ENCODE measurements at places on chromosomes 6 and 20.

DNA sequence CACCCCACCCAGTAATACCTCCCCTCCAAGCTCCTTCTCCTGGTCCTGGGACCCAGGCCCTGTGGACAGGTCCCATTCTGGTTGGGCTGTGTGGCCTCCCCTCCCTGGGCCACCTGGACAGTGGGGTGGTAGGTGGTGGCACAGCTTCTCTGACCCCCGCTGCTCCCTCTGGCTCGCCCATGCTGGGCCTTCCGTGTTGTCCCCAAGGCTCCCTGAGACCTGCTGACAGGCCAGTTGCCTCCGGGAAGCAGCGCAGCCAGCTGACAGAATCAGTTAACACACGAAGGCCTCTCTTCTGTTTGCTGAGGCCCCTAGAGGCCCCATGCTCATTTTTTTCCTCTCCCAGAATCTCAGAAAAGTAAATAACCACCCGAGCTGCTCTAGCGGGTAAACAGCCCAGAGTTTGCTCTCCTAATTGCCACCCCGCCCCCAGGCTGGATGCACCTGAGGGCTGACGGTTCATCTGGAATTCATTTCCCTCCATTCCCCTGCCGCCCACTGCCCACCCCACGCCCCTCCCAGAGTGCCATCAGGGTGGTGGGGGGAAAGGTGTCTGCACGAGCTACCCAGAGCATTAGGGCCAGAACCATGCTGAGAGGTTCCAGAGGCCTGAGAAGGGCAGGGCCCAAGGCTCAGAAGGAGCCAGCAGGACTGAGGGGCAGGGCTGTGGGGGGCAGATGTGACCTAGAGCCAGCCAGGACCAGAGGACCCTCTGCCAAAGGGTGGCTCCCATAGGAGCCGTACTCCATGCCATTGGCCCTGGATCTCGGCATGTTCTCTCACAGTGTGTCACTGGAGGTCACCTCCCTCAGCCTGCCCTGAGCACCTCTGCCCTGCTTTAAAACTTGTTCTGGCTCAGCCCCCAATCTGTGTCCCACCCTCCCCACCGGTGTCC lies 157.5 kb downstream of the GRM4 start:
- no peak for DNase-seq

GRCh38 chr6:11852061-11852651 lies 73.6 kb upstream of the ADTRP start:
- no peak for DNase-seq

GRCh38 chr6:102742028-102742427 lies 1348.5 kb downstream of the GRIK2 start:
- DNase-seq: peak; percentile 18

DNA sequence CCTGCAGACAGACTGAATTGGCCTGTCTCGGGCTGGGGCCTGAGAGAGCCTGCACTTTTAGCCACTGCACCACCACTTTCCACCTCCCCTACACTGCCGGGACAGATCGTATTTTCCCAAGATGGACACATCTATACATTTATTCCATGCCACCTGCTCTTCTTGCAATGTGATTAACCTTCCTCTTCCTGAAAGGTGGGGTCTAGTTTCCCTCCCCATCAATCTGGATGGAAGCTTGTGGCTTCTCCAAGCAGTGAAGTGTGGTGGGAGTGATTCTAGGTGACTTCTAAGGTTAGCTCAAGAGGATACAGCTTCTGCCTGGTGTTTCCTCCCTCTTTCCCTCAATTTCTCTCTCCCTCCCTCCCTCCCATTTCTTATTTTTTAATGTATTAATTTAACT lies 150.3 kb upstream of the PROKR2 start:
- no peak for DNase-seq

DNA sequence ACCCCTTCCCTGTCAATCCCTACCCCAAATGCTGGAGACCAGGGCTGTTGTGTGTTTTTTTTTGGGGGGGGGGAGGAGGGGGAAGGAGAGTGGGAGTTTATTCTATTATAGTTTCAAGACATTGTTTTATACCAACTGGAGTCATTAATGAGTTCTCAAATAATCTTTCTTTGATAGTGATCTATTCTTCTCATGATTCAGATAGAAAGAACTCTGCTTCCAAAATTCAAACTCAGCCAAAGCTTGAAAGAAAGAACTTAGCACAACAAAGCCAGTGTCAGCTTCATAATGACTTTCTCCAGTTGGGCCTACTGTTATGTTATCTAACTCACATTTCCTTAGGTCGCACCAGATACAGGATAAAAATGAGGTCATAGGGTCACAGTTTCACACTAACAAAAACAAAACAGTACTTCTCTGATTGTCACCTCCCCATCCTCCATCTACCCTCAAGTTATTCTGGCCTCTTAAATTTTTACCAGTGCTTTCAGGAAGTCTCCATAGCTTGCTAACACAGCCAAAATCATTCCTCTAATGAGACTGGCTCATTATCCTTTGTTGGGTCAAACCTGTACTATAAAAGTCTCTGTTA lies 19.0 kb upstream of the MAP3K7 start:
- DNase-seq: no peak

DNA sequence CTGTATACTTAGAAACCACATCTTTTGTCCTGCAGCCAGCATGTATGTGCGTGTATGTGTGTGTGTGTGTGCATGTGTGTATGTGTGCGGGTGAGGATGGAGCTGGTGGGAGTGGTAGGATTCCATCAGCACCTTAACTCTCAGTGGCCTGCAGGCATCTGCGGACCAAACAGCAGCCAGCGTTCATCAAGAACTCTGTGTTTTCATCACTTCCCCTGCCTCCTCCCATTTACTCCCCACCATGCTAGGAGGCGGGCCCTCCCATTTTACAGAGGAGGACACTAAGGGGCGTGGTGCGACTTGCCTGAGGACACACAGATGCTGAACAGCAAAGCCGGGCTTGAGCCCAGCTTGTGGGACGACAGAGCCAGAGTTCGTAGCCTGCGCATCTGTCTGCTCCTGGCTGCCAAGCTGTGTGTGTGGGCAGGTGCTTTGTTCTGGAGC lies 8.9 kb downstream of the VSTM2L start:
- no peak for DNase-seq

DNA sequence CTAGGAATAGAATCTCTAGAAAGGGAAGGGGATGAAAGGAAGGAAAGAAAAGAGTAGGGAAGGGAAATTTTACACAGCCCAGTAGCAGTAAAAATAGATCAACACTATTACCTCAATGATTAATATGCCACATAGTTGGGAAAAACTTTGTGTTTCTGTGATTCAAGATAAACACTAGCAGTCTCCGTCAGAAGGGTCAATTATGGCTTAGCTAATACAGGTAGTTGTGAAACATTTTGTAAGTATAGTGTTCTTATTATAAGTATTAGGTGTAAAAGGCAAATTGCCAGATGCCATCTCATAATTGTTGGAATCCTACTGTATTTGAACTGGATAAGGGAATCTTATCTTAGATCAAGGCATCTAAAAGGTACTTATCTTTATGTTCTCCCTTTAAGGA lies 165.7 kb downstream of the MTFR2 start:
- no peak for DNase-seq

GRCh38 chr20:4370851-4371250 lies 350.9 kb upstream of the PRND start:
- no peak for DNase-seq

DNA sequence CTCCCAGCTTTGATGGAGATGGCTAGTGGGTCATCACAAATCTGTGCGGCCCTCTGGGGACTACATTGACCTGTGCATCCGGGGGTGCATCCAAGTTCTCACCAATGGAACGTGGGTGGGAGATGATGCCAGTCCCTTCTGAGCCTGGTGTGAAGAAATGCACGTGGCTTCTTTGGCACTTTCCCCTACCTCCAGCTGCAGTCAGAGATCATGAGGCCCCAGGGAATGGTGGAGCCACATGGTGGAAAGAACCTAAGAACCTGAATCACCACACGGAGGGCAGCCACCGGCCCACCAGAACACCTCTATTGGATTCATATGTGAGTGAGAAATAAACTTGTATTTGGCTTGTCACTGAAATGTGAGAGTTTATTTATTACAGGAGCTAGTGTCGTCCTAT lies 9.9 kb upstream of the CDKN1A start:
- DNase-seq: no peak

- DNase-seq: no peak
Measured at GRCh38 chr6:80689716-80690395, 583.4 kb downstream of the BCKDHB start.

GRCh38 chr6:111228094-111228493 lies 140.8 kb downstream of the SLC16A10 start:
- DNase-seq: no peak

GRCh38 chr20:43191946-43192863 lies 2.5 kb upstream of the PTPRT start:
- no peak for DNase-seq

DNA sequence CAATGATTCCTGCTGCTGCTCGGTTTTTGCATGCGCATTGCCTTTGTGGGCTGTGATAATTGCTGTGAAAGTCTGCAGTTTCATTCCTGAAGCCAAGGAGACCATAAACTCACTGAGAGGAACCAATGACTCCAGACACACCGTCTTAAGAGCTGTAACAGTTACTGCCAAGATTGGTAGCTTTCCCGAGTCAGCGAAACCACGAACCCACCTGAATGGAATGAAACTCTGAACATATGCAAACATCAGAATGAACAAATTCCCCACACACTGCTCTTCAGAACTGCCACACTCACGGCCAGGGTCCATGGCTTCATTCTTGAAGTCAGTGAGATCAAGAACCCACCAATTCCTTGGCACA lies 37.7 kb downstream of the TRIM27 start:
- no peak for DNase-seq

DNA sequence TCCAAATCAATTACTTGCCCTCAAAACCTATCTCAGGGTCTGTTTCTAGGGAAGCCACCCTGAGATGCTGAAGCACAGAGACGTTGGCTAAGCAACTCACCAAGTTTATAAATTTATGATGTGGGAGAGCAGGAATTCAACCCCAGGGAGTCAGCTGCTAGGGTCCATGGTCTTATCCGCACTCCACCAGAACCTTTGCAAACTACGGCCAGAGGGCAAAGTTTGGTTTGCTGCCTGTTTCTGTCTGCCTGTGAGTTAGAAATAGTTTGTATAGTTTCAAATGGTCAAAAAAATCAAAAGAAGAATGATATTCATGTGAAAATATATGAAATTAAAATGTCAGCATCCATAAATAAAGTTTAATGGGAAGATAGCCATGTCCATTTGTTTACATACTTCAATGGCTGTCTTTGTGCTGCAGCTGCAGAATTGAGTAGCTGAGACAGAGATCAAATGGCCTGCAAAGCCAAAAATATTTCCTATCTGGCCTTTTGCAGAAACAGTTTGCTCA lies 83.7 kb upstream of the ZFP64 start:
- DNase-seq: peak; percentile 52

DNA sequence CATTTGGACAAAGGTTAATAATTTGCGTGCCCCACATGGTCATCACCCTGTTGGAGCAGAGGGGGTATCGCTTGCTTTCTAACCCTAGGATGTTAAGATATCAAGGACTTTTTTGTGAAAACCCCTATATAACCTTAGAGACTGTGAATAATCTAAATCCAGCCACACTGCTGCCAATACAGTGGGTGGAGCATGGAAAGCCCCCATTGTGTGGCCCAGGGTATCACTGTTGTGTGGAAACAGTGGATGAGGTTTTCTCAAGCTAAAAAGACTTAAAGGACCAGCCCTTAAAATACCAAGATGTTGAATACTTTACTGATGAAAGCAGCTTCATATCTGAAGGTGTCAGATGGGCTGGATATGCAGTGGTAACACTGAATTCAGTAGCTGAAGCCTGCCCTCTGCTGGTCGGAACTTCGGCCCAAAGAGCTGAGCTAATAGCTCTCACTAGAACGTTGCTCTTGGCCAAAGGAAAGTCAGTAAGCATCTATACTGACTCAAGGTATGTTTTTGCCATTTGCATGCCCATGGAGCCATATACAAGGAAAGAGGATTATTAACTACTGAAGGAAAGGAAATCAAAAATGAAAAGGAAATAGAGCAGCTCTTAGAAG lies 695.2 kb downstream of the PHF3 start:
- peak; percentile 17 for DNase-seq

GRCh38 chr6:167113935-167114910 lies 8.7 kb upstream of the CCR6 start:
- DNase-seq: no peak

- DNase-seq: no peak
Measured at GRCh38 chr6:35213298-35213791, 411 bp upstream of the SCUBE3 start.

- DNase-seq: no peak
Measured at GRCh38 chr20:45944151-45944964, 9.9 kb downstream of the PCIF1 start.

DNA sequence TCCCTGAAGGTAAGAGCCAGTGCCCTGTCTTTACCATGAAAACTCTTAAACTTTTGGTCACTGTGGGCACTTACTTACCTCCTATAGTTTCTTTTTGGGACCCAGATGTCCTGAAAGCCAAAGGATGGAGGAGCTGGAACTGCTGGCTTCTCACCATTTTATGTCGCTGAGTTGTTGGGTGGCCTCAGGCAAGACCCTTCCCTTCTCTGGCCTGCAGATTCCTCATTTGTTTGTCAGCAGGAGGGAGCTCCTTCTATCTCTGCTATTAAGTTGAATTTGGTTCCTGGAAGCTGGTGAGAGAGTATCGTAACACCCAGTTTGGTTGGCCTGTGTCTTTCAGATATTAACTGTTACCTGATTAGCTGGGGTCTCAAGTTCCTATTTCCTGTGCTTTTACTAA lies 68.2 kb upstream of the MYL9 start:
- DNase-seq: no peak

DNA sequence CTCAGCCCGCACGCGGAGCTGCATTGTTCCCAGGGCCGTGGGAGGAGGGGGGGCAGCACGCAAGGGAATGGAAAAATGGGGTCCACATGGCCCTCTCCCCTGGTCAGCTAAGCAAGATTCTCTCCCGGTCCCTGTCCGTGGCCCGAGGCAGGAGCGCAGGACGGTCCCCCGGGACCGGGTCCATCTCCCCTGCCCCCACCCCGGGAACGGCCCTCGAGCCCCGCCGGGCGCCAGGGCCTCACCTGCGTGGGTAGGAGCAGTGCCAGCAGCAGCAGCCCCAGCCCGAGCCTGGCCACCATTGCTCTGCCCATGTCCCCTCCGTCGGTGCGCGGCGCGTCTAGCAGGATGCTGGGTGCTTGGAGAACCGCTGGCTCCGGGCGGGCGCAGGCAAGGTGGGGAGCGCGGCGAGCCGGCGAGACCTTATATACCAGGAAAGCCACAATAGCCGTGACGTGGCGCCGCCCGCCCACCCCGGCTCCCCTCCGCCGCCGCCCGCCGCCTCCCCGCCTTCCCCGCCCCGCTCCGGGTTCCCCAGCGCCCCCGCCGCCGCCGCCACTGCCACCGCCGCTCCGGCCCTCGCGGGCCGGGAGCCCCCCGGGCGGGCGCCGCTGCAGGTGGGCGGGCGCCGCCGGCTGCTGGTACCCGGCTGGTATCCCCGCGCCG lies at the start of gene CD24:
TSS of gene CD24 (minus strand) at position 394 of the 663 bp plus-strand sequence. CDS start at position 311, 83 bp downstream.
- no peak for DNase-seq

- no peak for DNase-seq
Measured at GRCh38 chr6:136549300-136550044, 750 bp downstream of the MAP7 start.

- no peak for DNase-seq
Measured at GRCh38 chr6:44627091-44627882, 239.8 kb downstream of the CDC5L start.

- DNase-seq: no peak
Measured at GRCh38 chr6:142653710-142654420, 291.1 kb downstream of the HIVEP2 start.
